ENCODE measurements at places on chromosomes 16 and 17.

DNA sequence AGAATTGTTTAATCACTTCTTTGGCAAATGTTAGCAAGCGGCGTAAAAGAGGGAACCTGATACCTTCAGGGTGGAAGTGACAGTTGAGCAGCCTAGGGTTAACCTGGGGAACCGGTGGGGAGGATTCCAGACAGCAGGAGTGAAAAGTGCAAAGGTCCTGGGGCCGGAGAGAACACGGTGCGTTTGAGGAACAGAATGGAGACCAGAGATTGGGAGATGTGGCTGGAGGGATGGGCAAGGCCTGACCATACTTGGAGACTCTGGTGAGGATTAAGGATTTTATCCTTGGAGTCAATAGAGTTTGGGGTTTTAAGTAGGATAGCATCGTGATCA lies 2.3 kb upstream of the ZNF500 start:
- DNase-seq = no peak

DNA sequence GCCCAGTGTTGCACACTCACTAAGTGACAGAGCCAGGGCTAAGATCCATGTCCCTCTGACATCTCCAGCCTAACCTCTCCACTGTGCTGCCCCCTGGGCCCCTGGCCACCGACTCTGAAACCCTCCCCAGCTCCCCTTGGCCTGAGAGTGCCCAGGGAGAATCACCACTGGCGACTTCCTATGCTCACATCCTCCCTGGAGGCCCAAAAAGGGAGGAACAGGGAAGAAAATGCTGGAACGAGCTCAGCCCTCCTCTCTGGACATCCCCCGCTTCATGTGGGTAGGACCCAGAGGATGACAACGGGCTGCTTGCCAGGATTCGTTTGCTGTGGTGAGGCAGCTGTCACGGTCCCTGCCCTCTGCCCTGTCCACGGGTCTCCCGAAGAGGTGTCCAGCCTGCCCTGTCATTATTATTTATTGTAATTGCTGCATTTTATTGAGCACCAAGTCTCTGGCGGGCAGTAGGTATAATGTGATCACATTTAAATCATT lies 153.5 kb upstream of the RPL38 start:
- DNase-seq = no peak

DNA sequence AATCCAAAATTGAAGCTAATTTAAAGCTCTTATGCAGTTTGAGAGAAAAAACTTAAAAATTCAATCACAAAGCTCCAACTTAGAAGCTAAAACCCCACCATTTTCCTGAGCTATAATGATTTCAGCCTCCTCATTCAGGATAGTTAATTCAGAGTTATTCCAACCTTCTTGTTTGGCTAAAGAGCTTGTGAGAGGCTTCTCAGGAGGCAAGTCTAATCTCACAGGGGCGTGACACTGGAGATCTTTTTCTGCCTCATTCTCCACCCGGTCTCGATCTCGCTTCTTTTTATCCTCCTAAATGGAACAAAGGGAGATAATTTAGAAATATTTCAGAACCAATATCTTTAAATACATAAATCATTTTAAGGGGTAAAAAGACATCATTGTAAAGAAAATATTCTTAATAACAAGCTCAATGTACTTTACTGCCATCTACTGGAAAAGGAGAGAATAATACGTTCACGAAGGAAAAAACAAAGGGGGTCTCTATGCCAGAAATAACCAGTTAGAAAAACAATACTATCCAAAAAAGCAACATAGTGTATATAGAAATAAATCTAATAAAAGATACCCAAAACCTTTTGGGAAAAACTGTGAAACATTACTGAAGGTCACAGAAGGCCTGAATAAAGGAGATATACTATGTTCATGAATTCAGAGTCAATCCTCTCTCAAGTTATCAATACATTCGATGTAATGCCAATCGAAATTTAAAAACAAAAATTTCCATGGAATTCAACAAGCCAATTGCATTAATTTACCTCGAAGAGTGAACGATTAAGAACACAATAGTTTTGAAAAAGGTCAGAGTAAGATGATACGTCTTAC lies 13.9 kb downstream of the BRD7 start:
- DNase-seq = no peak

GRCh38 chr16:11650641-11651591 lies 17.3 kb upstream of the SNN start:
- DNase-seq = no peak

DNA sequence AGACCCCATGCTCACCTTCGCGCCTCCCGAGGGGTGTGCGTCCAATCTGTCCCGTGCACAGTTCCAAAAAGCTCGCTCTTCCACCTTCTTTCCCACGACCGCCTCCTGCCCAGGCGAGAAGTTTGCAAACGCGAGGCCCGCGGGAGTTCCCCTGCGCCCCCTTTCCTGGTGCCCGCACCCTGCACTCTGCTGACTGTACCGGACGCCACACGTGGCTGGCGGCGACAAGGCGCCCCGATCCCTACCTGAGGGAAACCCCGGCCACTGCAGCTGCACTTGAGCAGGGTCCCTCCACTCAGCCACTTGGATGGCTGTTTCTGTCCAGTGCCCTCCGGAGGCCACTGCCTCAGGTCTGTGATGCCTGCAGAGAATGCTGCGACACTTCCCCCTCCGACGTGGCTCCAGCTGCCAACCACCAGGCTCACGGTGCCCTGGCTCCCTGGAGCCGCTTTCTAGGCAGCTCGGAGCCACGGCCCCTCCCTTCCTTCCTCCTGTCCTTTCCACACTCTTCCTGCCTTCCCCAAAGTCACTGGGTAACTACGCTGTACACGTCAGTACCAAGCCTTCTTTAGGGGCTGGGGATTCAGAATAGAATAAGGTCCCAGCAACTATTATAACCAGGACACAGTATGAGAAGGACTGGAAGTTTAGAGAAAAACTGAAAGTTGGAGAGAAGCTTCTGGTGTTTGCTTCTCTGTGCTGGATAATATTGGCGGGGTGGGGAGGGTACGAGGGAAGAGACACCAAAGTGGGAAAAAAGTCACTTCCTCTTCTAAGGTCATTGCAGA lies at the start of gene MLKL:
MLKL (minus strand) TSS at position 425 of the 788 bp plus-strand sequence. CDS start 5,105 bp downstream, outside the sequence.
- DNase-seq = peak; percentile 52

DNA sequence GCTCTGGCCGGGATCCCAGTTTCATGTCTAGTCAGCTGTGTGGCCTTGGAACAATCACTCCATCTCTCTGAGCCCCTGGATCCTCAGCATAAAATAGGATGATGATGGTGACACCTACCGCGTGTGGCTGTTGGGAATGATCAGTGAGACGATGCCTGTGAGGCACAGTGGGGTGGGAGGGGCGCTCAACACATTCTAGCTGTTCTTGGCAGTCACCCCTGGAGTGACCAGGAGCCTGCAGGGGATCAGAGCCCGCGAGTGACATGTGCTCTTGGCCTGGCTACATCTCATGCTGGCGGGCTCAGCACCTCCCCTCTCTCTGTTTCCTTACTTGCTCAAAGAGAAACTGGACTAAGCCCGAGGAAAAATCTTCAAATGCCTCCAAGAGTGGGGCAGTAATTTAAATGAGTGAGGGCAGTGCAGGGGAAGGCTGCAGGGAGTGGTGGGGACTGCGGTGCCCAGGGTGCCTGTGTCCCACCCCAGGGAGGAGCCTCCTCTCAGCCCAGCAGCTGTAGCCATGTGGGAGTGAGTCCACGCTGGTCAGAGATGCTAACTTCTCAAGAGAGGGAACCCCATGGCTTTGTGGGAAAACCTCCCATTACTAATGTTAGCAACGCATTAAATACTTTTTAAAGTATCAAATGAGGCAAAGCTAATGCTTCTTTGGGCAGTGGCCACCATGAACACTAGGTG lies 23.1 kb upstream of the DOK4 start:
- no peak for DNase-seq

GRCh38 chr17:8477715-8478441 lies 42.2 kb downstream of the NDEL1 start:
- DNase-seq = no peak

GRCh38 chr17:67359960-67360791 lies 6.2 kb downstream of the PSMD12 start:
- peak; percentile 46 for DNase-seq

GRCh38 chr17:15348021-15348420 lies 6.6 kb upstream of the TEKT3 start:
- no peak for DNase-seq

GRCh38 chr16:51409001-51409675 lies 258.1 kb upstream of the SALL1 start:
- DNase-seq = no peak

- no peak for DNase-seq
Observed at GRCh38 chr16:13959626-13960025, 39.7 kb downstream of the ERCC4 start.

DNA sequence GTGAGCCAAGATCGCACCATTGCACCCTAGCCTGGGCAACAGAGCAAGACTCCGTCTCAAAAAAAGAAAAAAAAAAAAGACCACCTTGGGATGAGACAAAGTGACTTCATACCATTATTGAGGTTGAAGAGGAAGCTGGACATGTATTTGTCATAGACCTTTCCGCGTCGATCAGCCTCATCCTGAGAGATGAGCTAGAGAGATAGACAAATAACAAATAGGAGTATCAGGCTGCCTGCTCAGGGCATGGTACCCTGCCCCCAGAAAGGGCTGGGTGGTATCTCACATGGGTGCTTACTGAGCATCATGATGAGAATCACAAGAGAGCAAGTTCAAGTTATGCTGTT lies 22.1 kb downstream of the CNTNAP1 start:
- DNase-seq = no peak

DNA sequence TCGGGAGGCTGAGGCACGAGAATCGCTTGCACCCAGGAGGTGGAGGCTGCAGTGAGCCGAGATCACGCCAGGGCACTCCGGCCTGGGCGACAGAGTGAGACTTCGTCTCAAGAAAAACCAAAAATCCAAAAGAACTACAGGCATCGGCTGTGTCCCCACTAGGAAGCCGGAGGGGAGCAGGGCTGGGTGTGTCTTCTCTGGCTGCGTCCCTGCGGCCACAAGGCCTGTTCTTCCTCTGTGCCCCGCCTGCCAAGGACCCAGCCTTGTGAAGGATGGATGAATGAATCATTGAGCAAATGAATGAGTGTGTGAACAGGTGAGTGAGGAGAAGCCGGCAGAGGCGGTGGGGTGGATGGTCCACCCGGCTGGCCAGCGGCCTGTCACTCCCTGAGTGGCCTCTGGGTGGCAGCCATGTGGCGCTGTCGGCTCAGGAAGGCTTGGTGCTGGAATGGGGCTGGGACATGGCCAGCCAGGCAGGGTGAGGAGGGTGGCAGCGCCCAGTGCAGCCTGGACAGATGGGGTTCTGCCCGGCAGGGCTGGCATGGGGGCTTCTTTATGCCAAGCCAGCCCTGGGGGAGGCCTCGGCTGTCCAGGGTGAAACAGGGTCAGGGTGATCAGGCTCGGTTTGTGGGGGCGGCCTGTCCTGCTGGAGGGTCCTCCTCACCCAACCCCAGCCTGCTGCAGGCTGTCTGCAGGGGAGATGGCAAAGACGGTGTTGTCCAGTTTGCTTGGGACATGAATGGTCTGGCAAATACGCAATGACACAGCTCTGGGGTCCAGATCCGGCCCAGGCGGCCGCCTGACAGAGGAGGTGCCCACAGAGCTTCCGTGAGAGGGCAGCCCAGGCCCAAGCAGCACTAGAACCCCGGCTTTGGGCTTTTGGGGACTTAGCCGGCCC lies 21.7 kb downstream of the SLC25A10 start:
- peak; percentile 62 for DNase-seq

DNA sequence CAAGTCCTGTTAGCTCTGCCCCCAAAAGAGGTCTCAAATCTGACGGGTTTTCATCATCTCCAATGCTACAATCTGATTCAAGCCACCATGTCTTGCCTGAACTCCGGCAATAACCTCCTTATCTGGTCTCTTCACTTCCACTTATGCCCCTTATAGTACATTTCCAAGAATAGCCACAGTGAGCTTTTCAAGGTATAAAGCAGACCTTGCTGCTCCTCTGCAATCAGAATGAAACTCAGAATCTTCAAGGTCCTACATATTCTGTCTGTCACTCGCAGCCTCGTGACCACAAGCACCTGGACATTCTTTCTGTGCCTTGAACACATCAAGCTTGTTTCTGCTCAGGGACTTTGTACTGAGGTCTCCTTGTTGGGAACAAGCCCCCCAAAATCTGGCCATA lies 84.7 kb downstream of the YPEL2 start:
- no peak for DNase-seq

GRCh38 chr17:20026960-20027359 lies 17.8 kb downstream of the SPECC1 start:
- DNase-seq = no peak

- DNase-seq = no peak
Observed at GRCh38 chr16:67088551-67088950, 21.2 kb upstream of the PHAF1 start.

- DNase-seq = no peak
Observed at GRCh38 chr16:66918803-66919568, at the start of gene CDH16. Gene CDH16, minus strand, starts transcription at chr16:66918885. Its CDS starts 820 bp downstream, at chr16:66918065.

DNA sequence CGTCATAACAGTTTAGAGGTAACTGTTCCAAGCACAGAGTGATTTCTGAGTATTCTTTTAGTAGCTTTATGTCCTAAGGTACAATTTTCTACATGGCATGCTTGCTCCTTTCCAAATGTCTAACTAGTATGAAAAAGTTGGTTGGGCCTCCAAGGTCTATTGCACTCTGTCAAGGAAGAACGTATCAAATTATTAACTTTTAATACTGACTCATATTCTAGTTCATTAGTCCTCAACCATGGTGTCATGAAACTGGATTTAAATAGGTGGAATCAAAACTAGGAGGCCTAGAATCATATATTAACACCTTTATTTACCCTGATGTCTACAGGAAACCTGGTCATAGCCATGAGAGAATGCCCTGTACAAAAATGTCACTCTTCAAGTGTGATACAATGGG lies 61.4 kb downstream of the STH start:
- no peak for DNase-seq

GRCh38 chr17:56786989-56787482 lies 46.7 kb downstream of the C17orf67 start:
- peak; percentile 34 for DNase-seq

- no peak for DNase-seq
Observed at GRCh38 chr16:12419151-12419550, 384.5 kb downstream of the CPPED1 start.

DNA sequence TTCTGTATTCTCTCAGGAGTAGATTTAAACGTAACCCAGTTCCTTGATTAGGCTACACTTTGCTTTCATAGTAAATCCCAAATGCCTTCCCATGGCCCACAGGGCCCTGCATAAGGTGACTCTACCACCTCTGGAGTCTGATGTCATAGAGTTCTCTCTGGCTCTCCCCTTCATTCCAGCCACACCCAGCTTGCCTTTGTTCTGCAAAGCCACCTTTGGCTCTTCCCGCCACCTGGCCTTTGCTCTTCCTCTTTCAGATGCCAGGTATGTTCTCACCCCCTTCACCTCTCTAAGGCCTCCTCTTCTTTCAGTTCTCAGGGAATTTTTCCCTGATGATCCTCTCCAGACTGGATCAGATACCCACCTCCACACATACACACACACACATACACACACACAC lies 141.3 kb upstream of the HSBP1 start:
- no peak for DNase-seq

- DNase-seq = no peak
Observed at GRCh38 chr16:82298472-82298871, 128.4 kb upstream of the MPHOSPH6 start.

GRCh38 chr16:23113185-23113584 lies 36.1 kb downstream of the USP31 start:
- no peak for DNase-seq

DNA sequence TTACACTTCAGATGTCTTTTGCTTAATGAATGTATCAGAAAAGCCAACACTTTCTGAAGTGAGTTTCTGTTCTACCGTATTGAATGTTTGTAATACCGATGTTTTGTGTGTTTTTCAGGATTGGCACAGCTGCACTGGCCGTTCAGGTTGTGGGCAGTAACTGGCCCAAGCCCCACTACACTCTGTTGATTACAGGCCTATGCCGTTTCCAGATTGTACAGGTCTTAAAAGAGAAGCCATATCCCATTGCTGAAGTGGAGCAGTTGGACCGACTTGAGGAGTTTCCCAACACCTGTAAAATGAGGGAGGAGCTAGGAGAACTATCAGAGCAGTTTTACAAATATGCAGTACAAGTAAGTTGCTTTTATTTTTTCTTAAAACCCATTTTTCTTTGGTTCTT lies 4.7 kb upstream of the ABCC11 start:
- DNase-seq = no peak

Data from activated T-helper 1 cell treated with anti-CD3 and anti-CD28 coated beads, Interleukin-12 subunit alpha, Interleukin-12 subunit beta, Interleukin-2, Interleukin-4 antibody, amounts not matched to agents 30 ng/mL and 10 ng/mL and 1 ng/mL, durations not matched to agents 14 hours and 24 hours and 36 hours (primary cell).